ENCODE measurements at places on chromosomes 1 and 21.

- no peak for DNase-seq
These were observed 127.8 kb downstream of the MACF1 start for GRCh38 chr1:39332291-39332690.

DNA sequence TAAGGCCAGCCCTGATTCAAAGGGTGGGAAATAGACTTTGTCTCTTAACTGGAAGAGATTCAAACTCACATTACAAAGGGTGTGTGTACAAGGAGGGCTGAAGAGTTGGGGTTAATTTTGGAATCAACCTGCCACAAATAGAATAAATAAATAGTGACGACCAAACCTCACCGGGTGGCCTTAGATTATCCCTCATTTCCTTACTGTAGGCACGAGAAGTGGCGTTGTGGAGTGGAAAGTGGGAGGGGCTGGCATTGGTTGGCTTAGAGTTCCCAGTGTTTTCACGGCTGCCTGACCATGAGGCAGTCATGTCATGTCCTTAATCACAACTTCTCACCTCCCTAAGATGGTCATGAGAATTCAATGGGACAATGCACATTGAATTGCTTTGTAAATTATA, 21.3 kb upstream of the RUNX1 start:
- DNase-seq = no peak

GRCh38 chr21:43847301-43847700, 17.7 kb upstream of the AGPAT3 start:
- DNase-seq = no peak

DNA sequence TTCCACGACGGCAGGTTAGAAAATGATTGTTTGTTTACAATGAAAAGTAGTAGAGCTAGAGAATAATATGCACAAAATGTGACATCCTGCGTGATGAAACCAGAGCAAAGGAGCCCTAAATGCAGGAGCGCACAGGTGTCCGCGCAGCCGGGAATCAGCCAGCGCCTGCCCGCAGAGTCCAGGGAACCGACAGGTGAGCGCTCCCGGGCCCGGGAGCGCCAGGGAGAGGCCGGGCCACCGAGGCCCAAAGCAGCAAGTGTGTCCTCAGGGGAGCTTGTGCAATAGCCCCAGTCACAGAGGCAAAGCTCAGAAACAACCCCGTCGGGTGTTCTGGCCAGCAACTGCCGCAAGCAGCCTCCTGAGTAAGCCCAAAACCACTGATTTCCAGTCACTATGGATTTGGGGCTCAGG, 789 bp upstream of the GALE start:
- no peak for DNase-seq

DNA sequence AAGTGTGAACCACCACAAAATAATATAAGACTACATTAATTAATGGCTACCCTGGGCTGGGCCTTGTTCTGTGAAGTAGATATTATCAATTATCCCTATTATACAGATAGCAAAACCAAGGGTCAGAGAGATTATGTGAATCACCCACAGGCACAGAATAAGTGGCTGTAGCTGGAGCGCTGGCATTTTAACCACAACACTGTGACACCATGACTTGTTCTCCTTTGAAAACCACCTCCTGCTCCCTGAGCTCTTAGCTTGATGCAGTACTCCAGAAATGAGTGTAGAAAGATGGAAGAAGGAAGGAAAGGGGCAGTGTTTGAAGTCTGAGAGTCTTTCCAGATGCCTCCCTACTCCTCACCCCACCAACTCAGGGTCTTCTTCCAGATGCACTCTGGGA, 29.5 kb upstream of the JUN start:
- DNase-seq = no peak

DNA sequence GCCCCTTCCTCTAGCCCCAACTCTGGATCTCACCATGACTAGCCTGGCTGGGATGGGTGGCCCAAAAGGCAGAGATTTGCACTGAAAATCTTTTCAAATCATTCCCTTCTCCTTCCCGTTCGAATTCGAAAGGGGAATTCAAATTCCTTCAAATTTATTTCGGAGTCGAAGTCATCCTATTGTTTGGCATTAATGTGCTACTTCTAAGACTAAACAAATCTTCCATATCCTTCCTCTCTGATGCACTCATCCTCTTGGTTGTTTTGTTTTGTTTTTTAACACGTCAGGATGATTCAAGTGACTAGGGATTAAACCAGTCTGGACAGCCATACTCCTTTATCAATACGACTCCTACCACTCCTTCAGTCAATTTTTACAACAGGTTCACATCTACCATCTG, 95.5 kb upstream of the SGIP1 start:
- DNase-seq = no peak

GRCh38 chr1:193558491-193559028, 372.1 kb upstream of the B3GALT2 start:
- DNase-seq = no peak

DNA sequence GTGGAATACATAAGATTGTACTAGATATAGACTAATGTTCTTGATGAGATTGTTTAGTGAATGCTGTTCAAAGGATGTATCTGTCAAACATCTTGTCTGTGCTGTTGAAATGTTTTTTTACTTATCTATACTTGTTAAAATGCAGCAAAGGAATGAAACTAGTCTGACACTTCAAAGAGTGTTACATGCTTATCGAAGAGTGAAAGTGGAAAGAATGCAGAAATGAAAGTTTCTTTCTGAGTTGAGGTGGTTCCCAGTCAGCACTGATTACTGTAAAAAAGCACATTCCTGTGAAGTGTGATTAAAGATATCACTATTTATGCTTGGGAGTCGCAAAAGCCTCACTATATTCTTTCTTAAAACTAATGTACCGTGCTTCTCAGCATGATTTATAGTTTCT, 1225.2 kb downstream of the NCAM2 start:
- no peak for DNase-seq

- no peak for DNase-seq
These were observed 57.9 kb upstream of the CR2 start for GRCh38 chr1:207396168-207396746.

DNA sequence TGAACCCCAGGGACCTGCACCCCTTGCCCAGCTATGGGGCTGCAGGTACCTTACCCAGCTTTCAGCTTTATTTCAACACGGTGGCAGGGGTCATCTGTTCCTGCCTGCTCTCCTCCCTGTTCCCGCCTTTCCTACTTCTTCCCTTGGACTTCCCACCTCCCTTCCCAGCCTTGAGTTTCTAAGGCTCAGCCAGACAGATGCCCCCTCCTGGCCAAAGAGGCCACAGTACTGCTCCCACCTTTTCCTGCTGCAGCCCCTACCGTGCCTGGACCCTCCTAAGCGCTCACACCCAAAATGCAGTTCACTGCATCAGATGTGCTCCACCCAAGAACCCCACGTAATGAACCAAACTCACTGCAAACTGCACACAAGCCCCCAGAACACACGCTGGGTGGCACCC, 7.7 kb downstream of the NOC2L start:
- no peak for DNase-seq

GRCh38 chr1:182210417-182210816, 148.9 kb upstream of the ZNF648 start:
- no peak for DNase-seq

GRCh38 chr1:159705904-159706256, 8.5 kb downstream of the CRP start:
- no peak for DNase-seq

- DNase-seq = no peak
These were observed 11.5 kb downstream of the YBEY start for GRCh38 chr21:46297338-46298271.

GRCh38 chr1:59432531-59433439, 135.9 kb downstream of the FGGY start:
- DNase-seq = no peak

DNA sequence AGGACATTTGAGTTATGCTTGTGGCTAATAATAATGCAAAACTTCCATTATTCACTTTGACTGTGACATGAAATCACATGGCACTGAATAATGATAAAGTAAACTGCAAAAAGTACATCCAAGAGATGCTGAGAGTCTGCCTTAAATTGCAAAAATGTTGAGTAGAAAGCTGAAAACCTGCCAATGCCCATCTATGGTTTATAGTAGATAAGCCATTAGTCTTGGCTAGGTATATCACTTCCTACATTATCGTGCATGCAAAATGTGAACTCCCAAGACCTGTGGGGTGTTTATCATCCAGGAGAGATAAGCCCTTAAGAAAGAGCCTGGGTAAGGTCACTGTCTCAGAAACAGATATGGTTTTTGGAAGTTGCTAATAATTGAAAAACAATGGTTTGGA, 208.7 kb upstream of the DPYD start:
- no peak for DNase-seq

DNA sequence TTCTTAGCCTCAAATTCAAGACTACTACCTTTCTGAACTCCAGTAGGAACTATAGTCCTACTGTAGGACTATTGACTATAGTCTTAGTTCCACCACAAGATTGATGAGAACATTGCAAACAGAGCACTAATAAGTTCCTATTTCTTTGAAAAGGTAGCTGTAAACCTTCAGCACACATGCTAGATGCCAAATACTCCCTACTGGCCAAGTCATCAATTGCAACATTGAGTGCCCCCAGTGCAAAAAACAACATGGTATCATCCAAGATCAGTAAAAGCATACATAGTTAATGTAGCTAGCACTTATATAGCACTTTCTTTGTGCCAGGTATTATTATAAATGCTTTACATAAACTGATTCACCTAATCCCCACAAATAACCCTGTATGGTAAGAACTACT, 99.8 kb downstream of the MRPL39 start:
- DNase-seq = no peak

GRCh38 chr1:20321573-20321972, 30.9 kb downstream of the VWA5B1 start:
- DNase-seq = no peak

- peak; percentile 9 for DNase-seq
These were observed 209.0 kb upstream of the VAMP3 start for GRCh38 chr1:7561936-7562728.

- peak; percentile 78 for DNase-seq
These were observed 21.4 kb downstream of the STUM start for GRCh38 chr1:226569879-226570547.

DNA sequence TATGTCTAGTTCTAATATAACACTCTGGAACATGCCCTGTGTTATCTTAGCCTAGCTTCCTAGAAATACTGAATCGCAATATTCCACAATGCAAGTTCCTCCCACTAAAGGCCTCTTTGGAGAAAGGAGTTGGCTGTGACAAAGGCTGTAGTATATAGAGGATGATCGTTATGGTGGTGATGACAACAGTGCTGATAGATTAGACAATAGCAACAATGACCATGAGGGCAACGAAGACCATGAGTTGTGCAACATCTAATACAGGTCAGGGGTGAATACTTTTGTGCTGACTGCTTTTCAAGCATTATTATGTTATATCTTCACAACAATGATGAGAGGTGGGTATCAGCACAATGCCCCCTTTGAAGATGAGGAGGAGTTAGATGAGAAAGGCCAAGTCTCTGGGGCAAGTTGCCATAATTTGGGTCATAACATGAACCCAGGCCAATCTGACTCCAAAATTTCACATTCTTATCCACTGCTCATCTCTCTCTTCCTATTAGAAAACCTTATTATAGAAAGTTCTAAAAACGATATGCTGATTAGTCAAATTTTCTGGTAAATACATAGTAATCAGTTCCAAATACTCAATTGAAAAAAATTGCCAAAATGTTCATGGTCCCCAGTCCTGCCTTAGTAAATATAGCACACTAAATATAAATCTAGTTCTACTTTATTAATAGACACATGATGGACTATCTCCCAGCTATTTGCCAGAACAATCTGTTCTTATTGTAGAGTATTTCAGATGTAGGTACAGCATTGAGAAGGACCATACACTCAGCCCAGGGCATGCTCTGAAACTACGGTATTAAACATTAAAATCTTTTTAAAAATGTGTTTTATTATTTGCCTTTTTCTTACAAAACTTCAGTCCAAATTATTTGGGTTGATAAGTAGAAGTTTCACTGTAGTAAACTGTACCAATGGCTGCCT, 37.5 kb downstream of the HIVEP3 start:
- DNase-seq = no peak

DNA sequence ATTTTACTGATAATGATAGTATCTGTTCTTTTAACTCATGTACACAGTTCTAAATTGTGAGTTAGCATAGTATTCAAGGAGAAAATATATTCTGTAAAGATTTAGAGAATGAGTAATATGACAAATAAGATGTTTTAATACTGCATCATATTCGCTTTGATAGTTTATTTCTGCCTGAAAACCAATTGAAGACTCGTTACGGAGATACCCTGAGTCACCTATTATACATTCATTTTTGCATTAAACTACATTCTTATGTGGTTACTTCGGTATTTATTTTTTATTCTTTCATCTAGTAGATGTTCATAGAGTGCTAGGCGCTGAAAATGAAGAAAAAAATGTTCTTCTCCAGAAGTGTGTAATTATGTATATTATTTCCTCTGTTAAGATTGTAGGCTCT, 5.3 kb downstream of the UHMK1 start:
- DNase-seq = no peak

- peak; percentile 29 for DNase-seq
These were observed 77.9 kb downstream of the GALNT2 start for GRCh38 chr1:230144758-230145504.

GRCh38 chr1:25599969-25600610, 16.5 kb upstream of the MAN1C1 start:
- no peak for DNase-seq

DNA sequence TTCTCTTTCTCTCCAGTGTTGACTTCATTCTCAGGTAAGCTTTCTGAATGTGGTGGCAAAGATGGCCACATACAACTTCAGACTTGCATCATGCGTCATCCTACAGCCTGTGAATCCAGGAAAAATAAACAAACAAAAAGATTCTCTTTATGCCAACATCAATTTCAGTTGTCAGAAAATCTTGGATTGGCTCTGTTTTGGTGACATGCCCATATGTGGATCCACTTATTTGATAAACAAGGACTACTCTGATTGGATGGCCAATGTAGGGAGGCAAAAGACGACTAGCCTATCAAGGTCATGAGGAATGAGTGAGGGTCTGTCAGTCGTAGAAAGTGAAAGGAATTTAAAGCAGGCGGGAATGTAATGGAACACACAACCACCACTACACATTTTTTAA, 866.6 kb downstream of the USP25 start:
- no peak for DNase-seq

DNA sequence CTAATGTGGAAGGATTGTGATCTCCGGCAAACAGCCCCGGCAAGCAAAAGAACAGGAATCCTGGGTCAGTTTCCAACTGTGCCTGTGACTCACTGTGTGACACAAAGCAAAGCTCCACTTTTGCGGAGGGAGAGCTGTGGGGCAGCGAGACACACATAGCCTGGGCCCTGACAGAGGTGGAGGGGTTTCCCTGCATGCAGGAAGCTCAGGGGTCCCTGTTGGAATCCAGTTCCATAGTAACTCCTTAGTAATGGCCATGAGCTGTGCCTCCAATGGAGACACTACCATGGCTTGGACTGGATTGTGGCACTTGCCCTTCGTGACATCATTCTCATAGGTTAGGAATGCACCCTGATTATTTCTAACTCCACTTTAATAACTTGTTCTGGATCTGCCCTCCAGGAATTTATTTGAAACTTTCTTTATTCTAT, 47.0 kb upstream of the ATF3 start:
- no peak for DNase-seq

GRCh38 chr1:177914603-177915002, 55.3 kb downstream of the SEC16B start:
- DNase-seq = no peak

GRCh38 chr1:164611754-164612642, 53.0 kb downstream of the PBX1 start:
- DNase-seq = no peak

- DNase-seq = no peak
These were observed 93.2 kb downstream of the PLXNA2 start for GRCh38 chr1:208150833-208151458.
